KBM-7 (cell line): ENCODE measurements at places on chromosomes 5 and 9.

- DNase-seq = no peak
These were observed 524.4 kb downstream of the PRR16 start for GRCh38 chr5:120988491-120988890.

GRCh38 chr5:67092535-67092934, 104.1 kb downstream of the CD180 start:
- no peak for DNase-seq

DNA sequence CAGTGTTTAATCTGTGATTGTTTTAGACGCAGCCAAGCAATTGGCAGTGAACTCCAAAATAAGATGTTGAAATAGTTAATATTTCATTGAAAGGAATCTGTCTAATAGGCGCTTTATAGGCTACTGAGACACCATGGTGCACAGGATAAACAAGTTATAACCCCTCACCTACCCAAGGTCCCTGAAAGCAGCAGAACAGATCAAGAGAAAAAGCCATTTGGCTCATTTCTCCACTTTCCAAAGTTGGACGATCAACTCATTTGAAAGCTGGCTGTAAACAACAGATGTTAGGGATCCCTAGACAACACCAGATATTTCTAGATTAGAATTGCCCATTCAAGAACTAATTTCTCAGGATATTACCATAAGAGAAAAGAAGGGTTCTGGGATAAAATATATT, 4.9 kb downstream of the PUM3 start:
- DNase-seq = no peak

- DNase-seq = no peak
These were observed 16.2 kb downstream of the KCNMB1 start for GRCh38 chr5:170372971-170373370.

DNA sequence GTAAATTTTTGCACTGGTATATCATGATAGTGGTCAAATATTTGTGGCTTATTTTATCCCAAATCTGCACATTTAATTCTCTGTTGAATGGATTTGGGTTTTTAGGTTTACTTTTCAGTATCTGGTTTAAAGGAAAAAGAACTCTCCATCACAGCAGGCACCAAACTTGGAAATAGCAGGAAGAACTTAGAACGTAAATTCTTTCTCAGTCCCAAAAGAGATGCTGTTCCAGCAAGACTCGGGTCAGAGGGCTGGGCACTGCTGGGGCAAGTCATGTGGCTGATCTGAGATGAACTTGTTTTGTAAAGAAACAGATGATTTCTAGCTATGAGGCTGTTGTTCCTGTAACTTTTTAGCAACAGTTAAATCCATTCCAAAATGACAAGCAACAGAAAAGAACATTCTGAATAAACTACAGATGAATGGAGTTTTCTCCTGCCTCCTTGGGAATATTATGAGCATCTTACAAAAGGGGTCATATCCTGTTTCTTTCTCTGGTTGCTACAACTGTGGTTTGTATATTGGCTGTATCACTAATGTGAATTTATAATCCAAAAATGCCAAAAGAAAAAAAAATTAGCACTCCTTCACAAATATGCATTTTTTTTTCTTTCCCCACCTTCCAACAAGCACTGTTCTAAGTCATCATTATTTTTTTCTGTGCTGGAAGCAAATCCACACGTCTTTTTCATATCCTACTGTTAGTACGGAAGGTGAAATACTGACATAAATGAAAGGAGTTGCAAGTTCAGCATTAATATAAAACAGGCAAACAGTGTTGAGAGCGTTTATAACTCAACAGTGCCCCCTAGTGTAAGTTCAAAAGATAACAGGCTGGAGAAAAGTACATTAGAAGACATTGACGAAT, 31.1 kb downstream of the OR2K2 start:
- peak; percentile 52 for DNase-seq

- DNase-seq = no peak
These were observed 363.6 kb downstream of the SH3GL2 start for GRCh38 chr9:17942498-17942897.

GRCh38 chr9:10235376-10235775, 377.4 kb downstream of the PTPRD start:
- no peak for DNase-seq

DNA sequence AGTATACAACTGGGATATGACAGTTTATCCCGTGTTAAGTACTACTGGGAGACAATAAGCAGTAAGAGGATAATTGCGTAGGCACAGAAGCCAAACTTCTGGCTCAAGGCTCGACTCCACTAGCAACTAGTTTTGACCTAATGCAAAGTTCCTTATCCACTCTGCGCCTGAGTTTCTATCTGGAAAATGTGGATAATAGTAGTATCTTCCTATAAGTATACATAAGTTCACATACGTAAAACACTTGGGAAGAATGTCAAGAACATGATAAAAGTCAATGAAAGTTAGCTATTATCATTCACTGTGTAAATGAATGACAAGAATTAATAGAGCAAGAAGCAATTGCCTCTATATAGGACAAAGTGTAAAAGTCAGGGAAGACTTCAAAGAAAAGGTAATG, 45.7 kb downstream of the FTMT start:
- DNase-seq = no peak

GRCh38 chr9:87798261-87798833, 72.4 kb downstream of the CTSL start:
- no peak for DNase-seq

DNA sequence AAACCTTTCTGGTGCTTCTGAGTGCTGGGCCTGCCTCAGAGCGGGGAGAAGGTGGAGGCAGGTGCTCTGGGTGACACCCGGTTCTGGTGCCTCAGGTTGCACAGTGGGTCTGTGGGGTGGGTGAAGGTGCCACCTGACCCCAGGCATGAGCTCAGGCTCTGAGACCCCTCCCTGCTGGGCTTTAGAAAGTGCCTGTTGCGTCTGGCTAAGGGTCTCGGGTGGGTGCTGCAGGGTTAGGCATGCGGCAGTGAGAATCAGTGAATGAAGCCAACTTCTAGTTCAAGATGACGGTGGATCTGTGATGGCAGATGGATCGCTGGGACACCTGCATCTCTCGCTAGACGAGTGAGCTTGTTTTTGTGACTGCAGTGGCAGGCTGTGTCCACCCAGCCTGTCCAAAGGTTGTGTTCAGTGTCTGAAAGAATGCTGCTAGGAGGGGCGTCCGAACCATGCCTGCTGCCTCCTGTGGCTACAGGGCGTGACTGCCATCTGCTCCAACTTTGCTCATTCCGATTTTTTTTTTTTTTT, 5.0 kb downstream of the SQSTM1 start:
- no peak for DNase-seq

- DNase-seq = no peak
These were observed 63.5 kb downstream of the GADD45G start for GRCh38 chr9:89668216-89668865.

GRCh38 chr5:82684165-82684564, 393.0 kb downstream of the TMEM167A start:
- no peak for DNase-seq

- DNase-seq = peak; percentile 58
These were observed 10.5 kb upstream of the TRIM36 start for GRCh38 chr5:115180165-115180709.

- no peak for DNase-seq
These were observed 230.5 kb downstream of the SPOCK1 start for GRCh38 chr5:137268646-137269045.

GRCh38 chr9:79883073-79883645, 311.4 kb downstream of the TLE4 start:
- no peak for DNase-seq

DNA sequence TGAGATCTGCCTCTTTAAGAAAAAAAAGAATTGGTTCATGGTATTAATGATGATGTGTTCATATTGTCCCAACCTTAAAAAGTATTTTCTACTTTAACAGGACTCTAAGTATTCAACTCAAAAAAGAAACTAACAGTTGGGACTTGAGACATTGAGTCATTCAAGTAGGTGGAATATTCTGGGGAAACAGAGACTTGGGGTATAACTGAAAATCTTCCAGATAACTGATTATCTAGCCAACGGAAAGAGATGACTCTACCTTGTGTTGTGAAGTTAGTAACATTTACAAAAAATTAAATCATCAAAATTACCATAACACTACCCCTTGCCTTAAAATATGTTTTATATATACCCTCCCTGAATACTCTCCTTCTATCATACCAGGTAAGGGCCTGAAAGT, 19.1 kb downstream of the OXCT1 start:
- no peak for DNase-seq

DNA sequence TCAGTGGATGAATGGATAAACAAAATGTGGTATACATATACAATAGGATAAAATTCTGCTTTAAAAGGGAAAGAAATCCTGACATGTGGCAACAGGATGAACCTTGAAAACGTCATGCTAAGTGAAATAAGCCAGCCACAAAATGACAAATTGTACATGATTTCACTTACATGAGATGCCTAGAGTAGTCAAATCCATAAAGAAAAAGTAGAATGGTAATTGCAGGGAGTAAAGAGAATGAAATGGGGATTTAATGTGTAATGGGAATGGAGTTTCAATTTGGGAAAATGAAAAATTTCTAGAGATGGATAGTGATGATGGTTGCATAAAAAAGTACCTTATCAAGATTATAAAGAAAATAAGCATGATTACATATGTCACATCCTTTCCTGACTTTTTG, 1489.2 kb upstream of the C9orf72 start:
- DNase-seq = no peak

- DNase-seq = no peak
These were observed 160.6 kb downstream of the COL23A1 start for GRCh38 chr5:178429491-178430185.

- peak; percentile 18 for DNase-seq
These were observed 272.7 kb upstream of the PANK3 start for GRCh38 chr5:168851902-168852321.

DNA sequence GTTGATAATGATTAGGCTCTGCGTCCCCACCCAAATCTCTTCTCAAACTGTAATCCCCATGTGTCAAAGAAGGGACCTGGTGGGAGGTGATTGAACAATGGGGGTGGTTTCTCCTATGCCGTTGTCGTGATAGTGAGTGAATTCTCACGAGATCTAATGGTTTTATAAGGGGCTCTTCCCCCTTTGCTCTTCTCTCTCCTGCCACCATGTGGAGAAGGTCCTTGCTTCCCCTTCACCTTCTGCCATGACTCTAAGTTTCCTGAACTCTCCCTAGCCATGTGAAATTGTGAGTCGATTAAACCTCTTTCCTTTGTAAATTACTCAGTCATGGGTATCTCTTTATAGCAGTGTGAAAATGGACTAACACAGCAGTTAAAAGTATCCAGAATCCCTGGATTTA, 715.2 kb upstream of the DMAC1 start:
- no peak for DNase-seq

DNA sequence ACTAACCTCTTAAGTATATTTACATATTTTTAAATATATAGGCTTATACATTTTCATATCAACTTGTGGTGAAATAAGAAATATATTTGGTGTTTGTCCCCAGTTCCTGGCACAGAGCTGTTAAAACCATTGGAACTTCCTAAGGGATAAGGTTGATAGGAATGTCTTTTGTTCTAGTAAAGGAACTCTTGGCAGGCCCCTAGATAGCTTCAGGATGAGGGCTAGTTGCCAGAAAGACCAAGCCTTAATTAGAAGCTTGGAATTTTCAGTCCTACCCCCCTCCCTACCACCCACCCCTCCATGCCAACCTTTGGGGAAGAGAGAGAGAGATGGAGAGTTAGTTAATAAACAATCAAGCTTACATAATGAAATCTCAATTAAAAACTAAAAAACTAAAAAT, 638.6 kb upstream of the ACO1 start:
- DNase-seq = no peak

DNA sequence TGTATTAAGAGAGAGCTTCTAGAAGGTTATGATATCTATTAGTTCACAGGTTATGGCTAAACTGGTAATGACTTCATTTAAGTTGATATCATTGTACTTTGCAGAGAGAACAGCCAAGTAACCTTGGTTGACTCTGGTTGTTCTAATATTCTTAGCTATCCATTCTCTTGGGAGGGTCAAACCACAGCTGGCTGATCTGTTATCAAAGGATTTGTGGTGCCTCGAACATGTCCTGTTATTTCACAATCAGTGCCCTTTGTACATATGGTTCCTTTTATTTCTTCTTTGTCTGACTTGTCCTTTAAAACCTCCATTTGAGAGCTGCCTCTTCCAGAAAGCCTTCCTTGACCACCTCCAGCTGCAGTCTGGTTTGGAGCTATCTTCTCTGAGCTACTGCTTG, 61.7 kb downstream of the PDE8B start:
- no peak for DNase-seq

GRCh38 chr9:94767331-94768072, 41.0 kb downstream of the AOPEP start:
- DNase-seq = no peak

DNA sequence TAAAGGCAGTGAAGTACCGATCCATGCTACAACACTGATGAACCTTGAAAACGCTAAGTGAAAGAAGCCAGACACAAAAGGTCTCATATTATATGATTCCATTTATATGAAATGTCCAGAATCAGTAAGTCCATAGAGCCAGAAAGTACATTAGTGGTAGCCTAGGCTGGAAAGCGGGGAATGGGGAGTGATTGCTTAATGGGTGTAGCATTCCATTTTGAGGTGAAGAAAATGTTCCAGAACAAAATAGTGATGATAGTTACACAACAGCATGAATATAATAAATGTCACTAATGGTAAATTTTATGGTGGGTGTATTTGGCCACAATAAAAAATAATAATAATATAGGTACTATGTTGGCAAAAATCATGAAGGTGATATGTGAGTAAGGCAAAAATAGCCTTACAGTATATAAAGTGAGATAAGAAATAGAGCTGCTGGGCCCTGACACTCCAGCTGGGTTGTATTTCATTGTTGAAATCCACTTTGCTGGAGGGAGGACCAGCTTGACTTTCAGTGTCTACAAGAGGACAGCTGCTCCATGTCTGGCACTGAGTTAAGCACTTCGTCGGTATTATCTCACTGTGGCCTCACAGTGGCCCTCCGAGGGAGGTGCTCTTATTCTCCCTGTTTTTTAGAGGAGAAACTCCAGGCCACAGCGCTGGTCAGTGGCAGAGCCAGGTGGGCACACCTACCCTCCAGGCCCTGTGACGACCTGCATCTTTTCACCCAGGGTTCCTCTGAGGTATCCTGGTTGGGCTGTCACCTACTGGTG, 22.4 kb upstream of the ANGPTL2 start:
- no peak for DNase-seq

DNA sequence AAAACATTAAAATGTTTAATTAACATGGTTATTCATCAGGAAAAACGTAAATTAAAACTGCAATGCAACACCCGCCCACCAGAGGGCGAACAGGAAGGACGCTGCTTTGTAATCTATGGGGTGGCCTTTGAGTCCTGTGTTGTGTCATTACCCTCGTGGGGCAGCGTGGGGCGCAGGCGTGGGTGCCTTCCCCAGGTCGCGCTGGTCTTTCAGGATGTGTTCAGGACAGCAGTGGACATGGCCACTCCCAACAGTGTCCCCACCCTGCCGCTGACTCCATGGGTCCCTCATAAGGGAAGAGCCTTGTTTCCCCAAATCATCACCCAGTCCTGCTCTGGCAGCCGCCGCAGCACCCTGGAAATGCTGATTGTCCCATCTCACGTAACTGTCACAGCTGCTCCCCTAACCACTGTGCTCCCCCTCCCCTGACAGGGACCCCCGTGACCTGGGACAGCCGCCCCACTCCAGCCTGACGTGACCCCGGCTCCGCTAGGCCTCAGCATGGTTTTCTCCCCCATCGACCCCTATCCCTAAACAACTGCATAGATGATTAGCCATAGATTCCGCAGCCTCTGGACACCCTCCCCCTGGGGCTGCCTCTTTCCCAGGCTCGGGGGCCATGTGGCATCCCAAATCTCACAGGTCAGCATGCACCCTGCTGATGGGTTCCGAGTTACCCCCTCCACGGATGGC, 36.4 kb downstream of the GLT6D1 start:
- DNase-seq = peak; percentile 57

- DNase-seq = peak; percentile 67
These were observed at the start of gene LIFR for GRCh38 chr5:38556599-38557307. LIFR (minus strand) TSS chr5:38556646; CDS start chr5:38530647, 25,999 bp downstream.

- no peak for DNase-seq
These were observed 1.6 kb upstream of the ARRDC1 start for GRCh38 chr9:137603879-137604278.
